GM13977 (cell line): ENCODE measurements at places on chromosomes 7 and 10.

DNA sequence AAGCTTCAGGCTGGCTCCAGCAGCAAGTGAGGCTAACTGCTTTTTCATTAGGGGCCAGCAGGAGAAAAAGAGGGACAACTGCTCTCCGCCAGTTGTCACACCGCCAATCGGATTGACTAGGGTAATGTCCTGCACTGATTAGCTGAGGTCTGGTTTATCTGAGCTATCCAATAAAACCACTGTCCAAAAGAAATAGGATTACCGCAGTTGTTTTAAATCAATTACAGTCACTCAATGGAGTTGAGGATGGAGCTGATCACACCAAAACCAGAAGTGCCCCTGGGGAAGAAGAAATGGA, 351.4 kb upstream of the NPVF start:
- no peak for DNase-seq

DNA sequence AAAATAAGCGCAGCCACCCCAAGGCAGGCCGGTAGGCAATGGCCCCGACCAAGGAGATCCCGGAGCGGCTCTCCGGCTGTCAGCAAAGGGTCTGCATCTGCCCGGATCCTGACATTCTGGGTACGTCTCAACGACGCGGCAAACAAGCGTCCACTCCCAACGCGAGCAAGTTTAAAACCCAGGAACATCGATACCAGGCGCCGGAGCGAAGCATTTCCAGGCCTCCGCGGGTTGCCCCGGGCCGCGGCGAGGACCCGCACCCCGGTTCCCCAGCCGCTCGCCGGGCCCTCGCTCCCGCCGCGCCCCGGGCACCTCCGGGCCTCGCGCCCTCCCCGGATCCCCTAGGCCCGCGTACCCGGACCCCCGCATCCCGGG, 453 bp downstream of the URGCP start:
- DNase-seq: peak; percentile 65

DNA sequence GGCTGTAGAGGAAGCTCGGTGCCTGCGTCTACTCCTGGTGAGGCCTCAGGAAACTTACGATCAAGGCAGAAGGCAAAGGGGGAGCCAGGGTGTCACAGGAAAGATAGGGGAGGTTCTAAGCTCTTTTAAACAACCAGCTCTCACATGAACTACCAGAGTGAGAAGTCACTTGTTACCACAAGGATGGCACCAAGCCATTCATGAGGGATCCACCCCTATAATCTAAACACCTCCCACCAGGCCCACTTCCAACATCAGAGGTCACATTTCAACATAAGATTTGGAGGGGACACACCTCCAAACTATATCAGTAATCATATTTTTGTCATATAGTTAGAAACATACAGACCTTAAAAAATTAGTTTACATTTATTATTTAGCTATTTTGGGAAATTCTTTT, 9.4 kb downstream of the NOC3L start:
- DNase-seq: no peak

GRCh38 chr10:50275650-50276235, 24.4 kb upstream of the ASAH2 start:
- DNase-seq: peak; percentile 28

DNA sequence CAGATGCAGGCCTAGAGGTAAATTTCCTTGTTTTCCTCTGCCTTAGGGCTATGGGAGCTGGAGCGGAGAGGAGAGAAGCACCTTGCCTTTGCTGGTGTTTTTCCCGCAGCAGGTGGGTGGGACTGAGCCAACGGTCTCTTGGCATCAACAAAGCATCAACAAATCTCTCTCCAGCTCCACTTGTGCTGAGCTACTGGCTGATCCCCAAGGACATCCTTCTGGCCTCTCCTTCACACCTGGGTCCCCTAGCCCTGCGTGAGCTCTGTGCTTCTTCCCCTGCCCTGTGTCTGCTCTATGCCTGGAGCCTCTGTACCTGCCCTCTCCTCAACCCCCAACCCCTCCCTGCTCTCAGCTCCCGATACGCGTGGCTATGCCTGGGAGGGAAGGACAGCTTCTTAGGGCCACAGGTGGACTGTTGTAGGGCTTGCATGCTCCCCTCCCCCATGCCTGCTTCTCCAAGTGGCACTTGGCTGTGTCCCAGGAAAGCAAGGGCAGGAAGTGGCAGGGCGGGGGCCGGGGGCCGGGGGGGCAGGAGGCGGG, 3.2 kb upstream of the CLDN4 start:
- DNase-seq: no peak

GRCh38 chr10:96334616-96335526, 23.9 kb downstream of the OPALIN start:
- DNase-seq: peak; percentile 13

DNA sequence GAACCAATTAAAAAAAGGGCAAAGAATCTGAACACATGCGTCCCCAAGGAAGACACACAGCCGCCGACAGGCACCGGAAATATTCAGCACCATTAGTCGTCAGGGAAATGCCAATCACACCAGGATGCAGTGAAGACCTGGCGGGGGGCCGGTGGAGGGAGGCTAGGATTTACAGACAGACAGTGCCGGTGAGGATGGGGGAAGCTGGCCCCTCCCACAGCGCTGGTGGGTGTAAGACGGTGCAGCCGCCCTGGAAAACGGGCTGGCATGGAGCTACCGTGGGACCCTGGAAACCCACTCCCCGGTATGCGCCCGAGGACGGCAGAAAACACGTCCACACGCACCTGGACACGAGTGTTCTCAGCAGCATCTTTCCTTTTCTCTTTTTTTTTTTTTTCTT, 4.8 kb upstream of the ADAP1 start:
- no peak for DNase-seq

- no peak for DNase-seq
Observed at GRCh38 chr7:84536271-84536870, 341.8 kb upstream of the SEMA3A start.

DNA sequence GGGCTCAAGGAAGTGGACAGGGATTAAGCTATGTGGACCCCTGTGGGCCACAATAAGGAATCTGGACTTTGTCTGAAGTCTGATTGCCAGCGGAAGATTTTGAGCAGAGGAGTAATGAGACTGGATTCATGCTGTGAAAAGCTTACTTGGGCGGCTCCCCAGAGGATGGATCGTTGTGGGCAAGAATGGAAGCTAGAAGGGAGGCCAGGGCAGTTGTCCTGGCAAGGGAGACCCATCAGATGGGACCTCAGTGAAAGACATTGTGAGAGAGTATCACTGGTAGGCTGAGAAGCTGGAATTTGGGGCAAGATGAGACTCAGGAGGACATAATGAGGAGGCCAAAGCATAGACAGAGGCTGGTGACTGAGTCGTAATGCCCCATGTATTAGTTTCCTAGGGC, 15.6 kb downstream of the ABCC2 start:
- DNase-seq: no peak

GRCh38 chr7:118186501-118186900, 2.5 kb downstream of the LSM8 start:
- no peak for DNase-seq

GRCh38 chr7:73352784-73353183, 24.8 kb downstream of the FKBP6 start:
- no peak for DNase-seq

GRCh38 chr7:106178593-106179134, 66.6 kb upstream of the SYPL1 start:
- DNase-seq: no peak

GRCh38 chr7:65379318-65379717, 5.7 kb downstream of the ZNF92 start:
- no peak for DNase-seq

DNA sequence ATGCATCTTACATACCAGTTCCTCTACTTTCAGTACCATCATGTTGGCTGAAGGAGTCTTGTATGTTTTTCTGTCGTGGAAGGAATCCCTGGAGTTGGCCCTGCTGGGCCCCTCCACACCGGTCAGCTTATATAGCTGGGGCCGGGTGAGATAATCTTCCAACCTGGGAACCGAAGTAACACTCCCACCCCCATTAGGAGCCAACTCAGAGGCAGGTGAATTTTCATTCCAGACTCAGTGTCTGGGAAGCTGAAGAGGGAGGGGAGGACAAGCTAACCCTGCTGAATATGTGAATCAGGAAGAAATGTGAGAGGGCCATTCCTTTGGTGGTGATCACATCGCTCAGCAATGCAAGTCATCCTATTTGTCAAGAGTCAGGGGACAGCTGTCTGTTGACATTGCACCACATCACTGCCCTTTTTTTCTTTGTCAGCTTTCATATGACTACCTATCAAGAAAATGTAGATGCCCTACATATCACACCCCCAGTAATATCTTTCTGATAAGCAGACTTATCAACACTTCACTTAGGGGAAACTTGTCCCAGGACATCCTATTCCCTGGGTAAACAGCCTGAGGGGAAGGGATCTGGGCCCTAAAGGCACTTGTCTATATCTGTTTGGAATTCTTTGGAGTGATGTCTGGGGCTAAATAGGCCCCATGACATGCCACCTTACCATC, at the start of gene ANKRD1:
ANKRD1 (minus strand) TSS at position 102 of the 681 bp plus-strand sequence; CDS start at position 42, 60 bp downstream.
- DNase-seq: no peak

DNA sequence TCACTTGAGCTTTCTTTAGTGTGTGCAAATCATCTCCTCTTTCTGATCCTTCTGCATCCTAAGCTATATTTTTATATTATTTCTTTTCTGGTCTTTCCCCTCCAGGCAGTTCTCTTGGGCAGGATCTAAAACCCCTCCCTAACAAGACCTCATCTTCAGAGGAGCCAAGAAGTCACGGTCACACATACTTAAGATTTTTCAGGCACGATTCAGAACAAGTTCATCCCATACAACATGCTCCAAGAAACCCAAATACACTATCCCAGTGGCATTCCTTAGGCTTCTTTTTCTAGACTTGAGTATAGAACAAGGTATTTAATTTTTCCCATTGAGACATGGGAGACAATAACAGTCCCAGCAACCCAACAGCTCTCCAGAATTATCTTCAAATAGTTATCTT, 1251.5 kb downstream of the DNAJB9 start:
- no peak for DNase-seq

DNA sequence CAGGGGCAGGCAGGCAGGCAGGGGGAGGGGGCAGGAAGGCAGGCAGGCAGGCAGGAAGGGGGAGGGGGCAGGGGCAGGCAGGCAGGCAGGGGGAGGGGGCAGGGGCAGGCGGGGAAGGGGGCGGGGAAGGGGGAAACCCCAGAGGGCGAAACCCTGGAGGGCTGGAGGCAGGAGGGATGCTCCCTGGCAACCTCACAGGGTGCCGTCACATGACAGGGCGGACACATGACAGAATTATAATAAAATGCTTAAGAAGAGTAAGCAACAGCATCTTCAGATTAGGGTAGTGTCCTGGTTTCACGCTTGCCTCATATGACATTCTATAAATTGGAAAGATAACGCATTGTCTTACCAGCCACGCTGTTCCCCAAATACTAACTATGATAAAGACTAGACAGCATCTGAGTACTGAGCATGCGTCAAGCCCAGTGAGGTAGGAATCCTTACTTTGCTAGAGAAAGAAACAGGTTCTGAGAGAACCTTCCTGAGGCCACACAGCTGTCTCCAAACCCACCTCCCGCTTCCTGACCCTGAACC, 131.6 kb downstream of the DIP2C start:
- DNase-seq: peak; percentile 40

DNA sequence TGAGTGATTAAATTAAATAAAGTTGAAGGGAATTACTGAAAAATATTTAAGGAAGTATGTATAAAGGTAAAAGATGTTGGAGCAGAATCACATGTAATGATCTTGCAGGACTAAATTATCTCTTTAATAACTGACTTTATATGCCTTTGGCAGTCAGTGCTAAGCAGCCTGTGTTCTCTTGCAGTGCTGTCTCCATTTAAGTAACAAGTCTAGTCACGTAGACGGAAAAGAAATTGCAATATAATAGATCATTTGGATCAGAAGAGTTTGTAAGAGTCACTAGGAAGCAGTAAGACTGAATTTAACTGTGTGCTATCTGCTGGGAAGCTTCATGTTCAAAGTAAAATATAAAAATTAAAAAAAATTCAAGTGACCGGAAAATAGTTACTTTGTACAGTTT, 21.4 kb downstream of the BZW2 start:
- no peak for DNase-seq

DNA sequence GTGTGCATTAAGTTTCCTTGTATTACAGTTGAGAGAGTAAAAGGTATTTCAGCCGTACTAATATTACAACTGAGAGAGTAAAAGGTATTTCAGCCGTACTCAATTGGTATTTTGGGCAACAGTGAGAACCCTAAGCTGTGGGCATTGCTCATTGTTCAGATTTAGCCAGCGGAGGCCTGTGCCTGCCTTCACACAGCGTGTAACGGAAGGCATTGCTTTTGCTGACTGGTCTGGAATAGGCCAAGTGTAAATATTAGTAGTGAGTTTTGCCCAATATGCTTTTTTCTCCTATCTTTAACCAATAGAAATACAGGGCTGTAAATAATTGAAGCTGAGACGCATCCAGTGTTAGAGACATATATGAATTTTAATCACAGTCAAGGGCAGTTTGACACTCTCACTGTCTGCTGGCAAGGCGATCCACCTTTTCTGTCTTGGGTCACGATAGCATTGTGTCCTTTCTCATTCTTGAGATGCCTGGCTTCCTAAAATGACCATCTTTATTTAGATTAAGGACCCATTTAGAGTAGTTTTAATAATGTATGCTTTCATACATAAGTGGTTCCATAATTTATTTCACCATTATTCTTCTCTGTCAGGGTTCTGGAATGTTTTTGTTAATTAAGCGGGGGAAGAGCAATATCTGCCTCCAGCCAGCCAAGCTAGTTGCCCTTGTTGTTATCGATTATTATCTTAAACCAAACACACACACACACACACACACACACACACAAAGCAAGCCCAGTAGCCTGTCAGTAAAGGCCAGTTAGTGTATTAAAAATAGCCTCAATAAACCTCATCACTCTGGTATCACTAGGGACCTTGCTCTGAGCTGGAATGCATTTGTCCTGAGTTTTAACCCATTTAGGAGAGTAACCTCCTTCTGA, 130.7 kb downstream of the CELF2 start:
- no peak for DNase-seq

DNA sequence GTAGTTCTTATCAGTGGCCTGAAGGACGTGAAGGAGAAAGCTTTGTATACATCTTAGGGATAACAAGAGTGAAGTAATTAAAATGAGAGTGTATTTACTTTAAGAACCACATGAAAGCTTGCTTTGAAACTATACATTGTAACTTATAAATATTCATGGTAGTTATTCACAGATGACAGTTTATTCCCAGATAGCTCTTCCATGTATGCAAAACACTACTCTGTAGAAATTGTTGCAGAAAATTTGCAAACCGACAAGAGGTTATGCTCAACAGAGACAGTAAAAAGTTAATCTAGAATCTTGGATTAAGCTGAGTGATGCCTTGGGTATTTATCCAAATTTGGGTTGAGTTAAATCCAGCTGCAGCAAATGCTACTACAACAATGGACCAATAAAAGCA, 301.5 kb downstream of the PRKG1 start:
- no peak for DNase-seq

DNA sequence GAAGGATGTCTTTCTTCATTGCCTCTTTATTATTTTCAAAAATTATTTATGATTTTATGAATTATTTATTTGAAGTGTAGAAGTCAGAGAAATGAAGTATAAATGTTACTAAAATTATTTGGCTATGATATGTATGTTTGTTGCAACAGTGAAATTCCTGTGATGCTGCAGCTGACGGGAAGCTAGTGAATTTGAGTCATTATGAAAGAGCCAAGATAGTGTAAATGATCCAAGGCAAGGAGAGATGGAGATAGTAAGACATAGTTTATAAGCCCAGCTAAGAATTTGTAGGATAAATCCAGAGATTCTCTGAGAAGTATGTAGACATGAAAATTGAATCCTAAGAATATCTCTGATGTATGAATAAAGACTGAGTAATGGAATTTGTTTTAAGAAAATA, 30.8 kb downstream of the CASD1 start:
- no peak for DNase-seq

GRCh38 chr10:66842867-66843266, 83.0 kb upstream of the LRRTM3 start:
- DNase-seq: no peak
